ENCODE measurements at places on chromosomes 5 and 9.

DNA sequence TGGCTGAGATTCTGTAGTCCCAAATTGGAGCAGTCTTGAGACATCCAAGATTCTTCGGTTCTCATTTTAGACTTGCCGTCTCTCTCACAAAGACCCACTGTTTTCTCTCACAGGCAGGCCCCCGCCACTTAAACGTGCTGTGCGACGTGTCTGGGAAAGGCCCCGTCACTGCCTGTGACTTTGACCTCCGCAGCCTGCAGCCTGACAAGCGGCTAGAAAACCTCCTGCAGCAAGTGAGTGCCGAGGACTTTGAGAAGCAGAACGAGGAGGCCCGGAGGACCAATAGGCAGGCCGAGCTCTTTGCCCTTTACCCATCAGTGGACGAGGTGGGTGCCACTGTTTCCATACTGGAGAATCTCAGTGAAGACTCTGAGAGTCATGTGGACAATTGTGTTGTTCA lies 97.2 kb downstream of the DOCK8 start:
- DNase-seq: no peak

DNA sequence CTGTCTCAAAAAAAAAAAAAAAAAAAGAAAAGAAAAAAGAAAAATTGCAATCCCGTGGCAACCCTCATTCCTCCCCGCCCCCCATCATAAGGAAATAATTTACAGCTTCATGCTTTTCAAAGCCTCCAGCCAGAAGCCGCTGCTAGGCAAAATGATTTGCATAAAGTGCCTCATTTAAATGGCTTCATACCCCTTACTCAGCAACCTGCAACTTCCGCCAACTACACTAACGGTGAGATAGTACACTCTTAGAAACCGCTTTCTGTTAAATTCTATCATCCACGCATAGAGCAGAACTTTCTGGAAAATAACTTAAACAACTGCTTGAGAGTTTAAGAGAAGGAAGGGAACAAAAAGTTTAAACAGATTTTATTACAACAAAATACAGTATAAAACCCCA lies 17.8 kb downstream of the SERINC5 start:
- DNase-seq: no peak

DNA sequence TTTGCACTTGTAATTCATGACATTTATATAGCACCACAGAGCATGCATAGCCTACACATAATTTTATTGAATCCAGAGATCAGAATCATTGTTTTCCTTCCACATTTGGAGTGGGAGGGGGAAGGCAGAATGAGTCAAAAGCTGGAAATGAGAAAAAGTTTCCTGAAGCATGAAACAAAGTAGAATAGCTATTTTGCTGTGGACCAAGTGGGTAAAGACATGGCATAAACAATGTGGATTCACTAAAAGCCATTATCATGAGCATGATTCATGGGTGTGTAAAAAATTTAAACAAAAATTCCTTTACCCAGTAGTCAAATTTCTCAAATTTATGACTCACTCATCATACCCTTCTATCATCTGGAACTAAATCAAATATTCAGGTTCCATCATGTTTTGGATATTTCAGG lies 97.9 kb downstream of the YIPF5 start:
- DNase-seq: peak; percentile 92

DNA sequence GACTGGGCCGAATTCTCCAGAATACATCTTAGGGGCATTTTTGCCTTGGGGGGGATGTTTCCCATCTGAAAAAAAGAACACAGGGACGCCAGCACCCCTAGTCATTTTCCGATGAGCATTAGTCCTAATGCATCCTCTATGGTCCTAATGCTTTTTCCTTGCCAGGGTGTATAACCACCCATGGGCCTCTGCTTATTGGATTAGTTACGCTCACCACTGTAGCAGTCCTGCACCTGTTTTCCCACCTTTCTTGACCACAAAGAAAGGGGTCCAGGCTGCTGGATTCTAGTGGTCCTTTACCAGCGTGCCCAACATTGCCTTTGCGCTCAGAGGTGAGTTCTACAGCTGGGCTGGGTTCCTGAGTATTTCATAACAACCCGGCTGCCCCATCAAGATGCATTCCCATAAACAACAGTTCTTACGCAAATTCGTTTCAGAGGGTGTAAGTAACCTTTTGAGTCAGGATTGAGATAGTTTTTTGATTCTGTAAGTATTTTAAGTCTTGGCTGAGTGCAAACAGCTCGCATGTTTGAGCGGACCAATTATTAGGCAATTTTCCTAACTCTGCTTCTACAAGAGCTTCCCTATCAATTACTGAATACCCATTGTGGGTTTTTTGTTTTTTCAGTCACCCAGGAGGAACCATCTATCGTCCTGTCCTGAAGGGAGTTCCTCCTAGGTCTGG lies 135.1 kb downstream of the DROSHA start:
- no peak for DNase-seq

DNA sequence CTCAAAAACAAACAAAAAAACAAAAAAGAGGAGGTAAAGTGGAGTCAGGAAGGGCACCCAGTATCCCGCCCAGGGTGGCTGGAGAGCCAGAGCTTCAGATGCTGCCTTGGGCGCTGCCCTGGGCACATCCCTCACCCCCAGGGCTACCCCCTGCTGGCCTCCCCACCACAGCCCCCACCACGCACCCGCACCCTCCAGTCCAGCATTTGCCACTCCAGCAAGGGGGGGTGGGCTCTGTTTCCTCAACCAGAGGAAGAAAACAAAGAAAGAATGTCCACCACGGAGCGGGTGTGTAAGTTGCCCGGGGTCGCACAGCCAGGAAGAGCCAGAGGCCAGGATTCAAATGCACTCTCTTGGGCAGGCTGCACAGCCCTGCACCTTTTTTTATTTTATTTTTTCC lies 86.1 kb downstream of the NTNG2 start:
- DNase-seq: no peak

- no peak for DNase-seq
Observed at GRCh38 chr9:128773049-128773448, 1.3 kb upstream of the ZER1 start.

DNA sequence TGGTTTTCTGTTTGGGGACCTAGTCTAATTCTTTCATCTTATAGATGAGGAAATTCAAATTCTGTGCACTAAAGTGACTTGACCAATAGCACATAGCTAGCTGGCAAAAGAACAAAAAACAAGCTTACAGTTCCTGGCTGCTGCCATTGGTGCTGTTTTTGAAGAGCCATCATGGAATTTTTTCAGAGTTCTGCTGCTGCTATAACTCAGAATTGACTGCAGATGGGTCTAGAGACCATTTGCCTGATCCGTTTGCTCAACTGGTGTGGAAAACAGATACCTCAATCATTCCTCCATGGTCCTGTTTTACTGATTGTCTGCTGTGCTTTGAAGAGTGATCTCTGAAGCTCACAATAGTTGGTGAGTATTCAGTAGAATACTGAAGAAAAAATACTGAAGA lies 15.2 kb downstream of the FBXL7 start:
- no peak for DNase-seq

GRCh38 chr5:40494631-40495236 lies 185.0 kb upstream of the PTGER4 start:
- no peak for DNase-seq

- no peak for DNase-seq
Observed at GRCh38 chr9:4892501-4893194, 92.4 kb upstream of the JAK2 start.

- DNase-seq: no peak
Observed at GRCh38 chr5:14407051-14407450, 174.5 kb upstream of the OTULINL start.

DNA sequence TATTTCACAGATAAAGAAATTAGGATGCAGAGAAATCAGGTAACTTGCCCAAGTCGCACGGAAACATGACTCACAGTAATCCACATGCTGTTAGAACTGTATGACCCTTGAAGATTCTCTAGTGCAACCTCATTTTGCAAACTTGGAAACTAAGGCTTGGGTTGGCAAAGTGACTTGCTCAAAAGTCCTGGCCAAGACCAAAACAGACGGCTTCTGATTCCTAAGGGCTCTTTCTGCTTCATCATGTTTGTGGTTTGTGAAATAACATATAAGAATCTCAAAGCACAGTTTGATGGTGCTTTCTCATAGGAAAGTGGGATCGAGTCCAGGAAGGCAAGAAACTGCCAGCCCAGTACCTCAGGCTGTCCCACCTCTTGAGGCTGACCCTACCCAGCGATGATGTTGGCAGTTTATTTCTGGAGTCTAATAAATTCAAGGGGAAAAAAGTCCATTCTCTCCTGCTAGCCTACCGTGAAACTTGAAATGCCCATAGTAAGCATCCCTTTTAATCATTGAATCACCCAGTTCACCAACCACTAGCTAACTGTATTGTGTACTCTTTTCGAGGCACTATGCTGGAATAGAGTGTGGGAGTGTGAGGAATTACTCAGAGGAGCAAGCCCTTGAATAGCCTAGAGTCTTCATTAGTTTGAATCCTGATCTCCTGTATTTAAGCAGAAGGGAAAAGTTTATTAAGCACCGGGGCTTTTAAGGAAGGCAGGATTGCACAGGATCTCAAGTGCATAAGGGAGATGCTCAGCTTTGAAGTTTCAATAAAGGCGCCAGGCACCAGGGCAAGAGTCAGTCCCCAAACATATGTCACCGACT lies 14.1 kb downstream of the CAPSL start:
- DNase-seq: peak; percentile 92

- no peak for DNase-seq
Observed at GRCh38 chr9:107043886-107044285, 180.9 kb downstream of the ZNF462 start.

- no peak for DNase-seq
Observed at GRCh38 chr9:124778575-124779367, 1.8 kb downstream of the OLFML2A start.

- DNase-seq: peak; percentile 75
Observed at GRCh38 chr9:25678147-25678666, at the start of gene TUSC1. Gene TUSC1, minus strand, starts transcription at chr9:25678444. Its CDS starts 132 bp downstream, at chr9:25678312.

DNA sequence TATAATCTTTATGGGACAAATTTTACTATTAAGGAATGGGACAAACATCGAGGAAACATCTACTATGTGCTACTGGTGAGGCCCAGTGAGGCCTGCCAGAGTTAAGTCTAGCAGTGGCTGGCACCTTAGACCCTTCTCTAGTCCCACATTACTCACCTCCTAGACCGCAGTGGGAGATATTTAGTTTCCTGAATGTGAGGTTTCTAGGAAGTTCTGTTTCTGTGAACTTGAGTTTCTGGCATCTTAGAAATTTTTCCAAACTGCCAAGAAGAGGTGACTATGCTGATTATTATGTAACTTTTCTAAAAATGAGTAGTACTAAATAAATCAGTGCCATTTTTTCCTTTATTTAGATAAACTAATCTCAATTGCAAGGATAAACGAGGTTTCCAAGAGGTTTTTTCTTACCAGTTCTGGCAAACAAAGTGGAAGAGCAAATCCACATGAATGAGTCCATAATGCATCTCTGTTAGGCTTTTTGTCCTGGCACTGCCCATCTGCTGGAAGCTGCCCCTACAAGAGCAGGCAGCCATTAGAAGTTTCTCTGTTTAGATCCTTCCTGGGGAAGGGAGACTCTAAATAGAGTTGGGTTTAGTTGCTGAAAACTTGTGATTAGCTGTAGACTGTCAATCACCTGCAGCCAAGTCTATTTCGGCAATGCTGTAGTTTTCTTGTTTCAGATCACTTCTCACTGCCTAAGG lies 348.7 kb downstream of the MAN2A1 start:
- DNase-seq: no peak

DNA sequence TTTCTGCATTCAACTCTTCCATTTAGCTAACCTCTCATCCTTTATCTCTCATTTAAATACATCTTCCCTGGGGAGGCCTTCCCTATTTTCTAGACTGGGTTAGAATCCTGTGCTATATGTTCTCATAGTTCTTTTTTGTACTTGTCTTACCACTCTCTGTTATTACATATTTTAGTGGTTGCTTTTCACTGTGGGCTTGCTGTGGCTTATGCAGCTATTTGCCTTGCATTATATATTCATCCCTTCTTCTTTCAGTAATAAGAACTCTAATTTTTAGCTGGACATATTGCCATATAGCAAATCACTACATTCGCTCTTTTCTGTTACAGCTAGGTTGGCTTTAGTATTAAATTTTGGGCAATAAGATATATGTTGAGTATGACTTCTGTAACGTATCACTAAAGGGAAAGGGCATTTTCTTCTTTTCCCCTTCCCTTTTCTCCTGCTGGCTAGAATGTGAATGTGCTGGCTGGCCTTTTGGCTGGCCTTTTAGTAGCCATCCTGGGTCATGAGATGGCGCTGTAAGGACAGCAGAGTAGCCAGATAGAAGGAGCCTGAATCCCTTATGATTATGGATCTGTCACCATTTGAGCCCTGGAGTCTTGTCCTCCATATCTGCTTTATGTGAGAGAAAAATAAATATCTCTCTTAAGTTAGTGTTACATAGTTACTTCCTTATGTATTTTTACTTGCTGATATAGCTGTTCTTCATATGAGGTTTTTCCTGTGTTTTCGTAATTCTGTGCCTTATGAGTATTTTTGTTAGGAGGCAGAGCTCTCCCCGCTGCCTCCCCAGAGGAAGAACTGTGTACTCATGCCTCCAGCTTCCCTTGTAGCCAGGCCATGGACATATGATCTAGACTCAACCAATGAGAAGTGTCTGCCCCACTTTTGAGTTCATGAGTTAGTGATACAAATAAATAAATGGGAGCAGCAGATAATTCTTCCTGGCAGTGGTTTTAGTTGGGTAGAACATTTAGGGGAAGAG lies 65.8 kb downstream of the NDUFAF2 start:
- no peak for DNase-seq

DNA sequence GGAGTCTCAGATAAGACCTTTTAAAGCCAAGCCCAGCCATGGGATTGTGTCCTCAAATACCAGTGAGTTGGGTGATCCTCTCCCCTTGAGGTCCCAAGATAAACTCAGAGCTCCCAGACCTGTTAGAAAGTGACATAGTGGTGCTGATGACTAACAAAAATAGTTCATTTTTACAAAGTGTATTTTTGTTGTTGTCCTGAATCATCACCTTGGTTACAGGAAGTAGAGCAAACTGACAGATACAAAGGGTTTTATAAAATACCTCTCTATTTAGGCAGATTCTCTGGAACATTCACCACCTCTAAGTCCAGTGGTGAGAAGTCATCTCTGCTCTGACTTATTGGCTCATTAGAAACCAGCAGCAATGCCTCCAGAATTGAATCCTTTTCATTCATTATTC lies 259.3 kb downstream of the CEMIP2 start:
- no peak for DNase-seq

GRCh38 chr5:141637123-141637766 lies 448 bp downstream of the RELL2 start:
- no peak for DNase-seq

GRCh38 chr5:151084363-151084762 lies 3.5 kb upstream of the TNIP1 start:
- DNase-seq: no peak

- DNase-seq: no peak
Observed at GRCh38 chr9:68904454-68904853, 109.5 kb downstream of the PRKACG start.

- DNase-seq: no peak
Observed at GRCh38 chr9:76486151-76486550, 27.2 kb downstream of the GCNT1 start.

DNA sequence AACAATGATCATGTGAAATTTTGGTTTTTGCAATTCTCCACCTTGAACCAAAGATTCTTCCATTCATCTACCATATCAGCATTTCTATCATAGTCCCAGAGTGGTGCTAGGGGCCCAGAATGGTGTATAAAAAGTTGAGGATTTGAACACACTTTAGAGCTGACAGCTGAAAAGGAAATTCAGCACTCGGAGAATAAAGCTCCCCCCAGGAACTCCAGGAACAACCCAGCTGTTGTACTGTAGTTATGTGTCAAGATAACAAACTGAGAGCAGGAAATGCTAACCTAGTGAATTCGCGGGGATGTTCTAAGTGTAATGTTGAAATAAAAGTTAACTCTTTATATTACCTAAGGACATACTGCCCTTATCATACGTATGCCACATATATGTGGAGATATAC lies 216.7 kb downstream of the NFIB start:
- no peak for DNase-seq

GRCh38 chr5:66680804-66681203 lies 84.6 kb downstream of the MAST4 start:
- no peak for DNase-seq

GRCh38 chr9:99127356-99128132 lies 22.6 kb downstream of the TGFBR1 start:
- DNase-seq: no peak
